ENCODE measurements at places on chromosomes 12 and 14.

GRCh38 chr12:109951136-109951535 lies 45.0 kb downstream of the GIT2 start:
- no peak for DNase-seq

- no peak for DNase-seq
These were observed 12.6 kb downstream of the SNAPC1 start for GRCh38 chr14:61774861-61775260.

- DNase-seq = no peak
These were observed 12.6 kb downstream of the RASSF8 start for GRCh38 chr12:25970916-25971653.

GRCh38 chr12:95955549-95956159 lies 12.5 kb downstream of the AMDHD1 start:
- DNase-seq = no peak
